Cerebellum (tissue), 4 donors: ENCODE measurements at places on chromosomes 5 and 9. TPM values are rescaled to one million over a fixed set of nuclear protein-coding genes. Genes with fewer than 3 reads are reported as not detected.
A peak's percentile ranks its signal among the peaks of the same experiment; 100 is the strongest.

IL9 gene
- not detected for total RNA-seq

PRLR gene
- total RNA-seq, result 5.2 TPM

DDX4 gene
- total RNA-seq, result 0.09 TPM

VDAC1 gene
- total RNA-seq, result 123 TPM

- no peak for DNase-seq
Observed at GRCh38 chr5:144100702-144101101, 69.8 kb downstream of the YIPF5 start.

GRCh38 chr9:93896496-93897033 is 58.6 kb downstream of the BARX1 start:
- DNase-seq, result no peak

- no peak for DNase-seq
Observed at GRCh38 chr5:90022711-90023053, 386.9 kb downstream of the CETN3 start.

WNT8A gene
- not detected for total RNA-seq

FAM221B gene
- not detected for total RNA-seq

GRCh38 chr5:62762503-62762902 is 183.9 kb downstream of the LRRC70 start:
- DNase-seq, result no peak

DNA sequence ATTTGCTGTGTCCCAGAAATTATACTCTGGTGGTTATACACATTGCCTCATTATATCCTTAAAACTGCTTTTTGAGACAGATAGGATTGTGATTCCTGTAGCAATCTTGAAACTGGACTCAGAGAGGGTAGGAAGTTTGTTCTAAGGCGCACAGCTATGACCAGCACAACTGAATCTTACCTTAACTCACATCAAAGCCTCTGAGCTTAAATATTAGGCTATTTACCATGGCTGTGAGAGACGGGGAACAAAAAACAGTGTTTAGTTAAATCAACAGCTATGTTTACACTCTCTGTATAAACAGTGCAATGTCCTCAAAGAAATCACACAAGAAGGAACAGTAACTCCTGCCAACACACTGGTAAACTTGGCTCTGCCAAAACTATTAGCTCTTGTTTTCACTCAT is 50.9 kb upstream of the TUT7 start:
- no peak for DNase-seq

DNA sequence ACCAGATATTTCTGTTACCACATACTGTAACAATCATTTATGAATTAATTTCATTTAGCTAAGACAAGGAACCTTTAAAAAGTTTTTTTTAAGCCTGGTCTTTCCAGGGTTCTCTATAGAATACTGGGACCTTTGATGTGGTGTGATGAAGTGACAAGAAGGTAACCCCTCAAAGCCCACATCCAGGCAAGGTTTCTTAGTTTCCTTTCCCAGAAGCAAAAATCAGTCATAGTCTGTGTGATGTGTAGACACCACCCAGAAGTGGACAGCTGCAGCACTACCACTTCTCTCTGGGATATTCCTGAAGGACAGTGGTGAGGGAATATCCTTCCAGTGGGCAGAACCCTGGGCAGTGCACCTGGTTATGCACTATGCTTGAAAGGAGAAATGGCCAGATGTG is 115.6 kb downstream of the TTC39B start:
- DNase-seq, result no peak

LCN9 gene
- total RNA-seq, result not detected

DNA sequence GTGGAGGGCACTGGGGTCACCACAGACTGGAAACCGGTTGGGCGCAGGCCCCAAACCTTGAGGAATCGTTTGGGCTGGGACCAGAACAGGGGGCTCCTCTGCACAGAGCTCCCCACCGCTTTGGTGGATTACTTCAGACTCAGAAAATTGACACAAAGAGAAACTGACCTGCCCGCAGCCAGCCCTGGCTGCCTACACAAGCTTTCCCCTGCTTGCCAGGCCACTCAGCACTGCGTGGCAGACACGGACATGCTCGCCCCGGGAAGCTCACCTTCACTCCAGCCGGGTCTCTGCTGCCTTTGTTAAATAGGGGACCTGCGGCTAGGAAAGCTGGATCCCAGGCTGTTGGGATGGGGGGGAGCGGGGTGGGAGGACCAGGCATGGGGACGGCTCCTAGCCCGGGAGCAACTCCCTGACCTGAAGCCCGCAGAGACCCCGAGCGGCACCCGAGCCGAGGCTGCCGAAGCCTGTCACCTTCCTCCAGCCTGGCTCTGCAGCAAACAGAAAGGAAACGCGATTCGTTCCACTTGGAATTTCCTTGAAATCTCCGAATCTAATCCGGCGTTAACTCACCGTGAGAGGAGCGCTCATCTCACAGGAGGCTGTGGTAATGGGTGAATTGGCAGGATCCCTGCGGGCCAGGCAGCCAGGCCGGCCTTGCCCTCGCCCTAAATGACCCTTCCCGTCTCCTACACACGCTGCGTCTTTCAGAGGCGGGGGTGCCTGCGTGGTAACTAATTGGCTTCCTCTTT is 8.8 kb downstream of the PAX5 start:
- no peak for DNase-seq

DNA sequence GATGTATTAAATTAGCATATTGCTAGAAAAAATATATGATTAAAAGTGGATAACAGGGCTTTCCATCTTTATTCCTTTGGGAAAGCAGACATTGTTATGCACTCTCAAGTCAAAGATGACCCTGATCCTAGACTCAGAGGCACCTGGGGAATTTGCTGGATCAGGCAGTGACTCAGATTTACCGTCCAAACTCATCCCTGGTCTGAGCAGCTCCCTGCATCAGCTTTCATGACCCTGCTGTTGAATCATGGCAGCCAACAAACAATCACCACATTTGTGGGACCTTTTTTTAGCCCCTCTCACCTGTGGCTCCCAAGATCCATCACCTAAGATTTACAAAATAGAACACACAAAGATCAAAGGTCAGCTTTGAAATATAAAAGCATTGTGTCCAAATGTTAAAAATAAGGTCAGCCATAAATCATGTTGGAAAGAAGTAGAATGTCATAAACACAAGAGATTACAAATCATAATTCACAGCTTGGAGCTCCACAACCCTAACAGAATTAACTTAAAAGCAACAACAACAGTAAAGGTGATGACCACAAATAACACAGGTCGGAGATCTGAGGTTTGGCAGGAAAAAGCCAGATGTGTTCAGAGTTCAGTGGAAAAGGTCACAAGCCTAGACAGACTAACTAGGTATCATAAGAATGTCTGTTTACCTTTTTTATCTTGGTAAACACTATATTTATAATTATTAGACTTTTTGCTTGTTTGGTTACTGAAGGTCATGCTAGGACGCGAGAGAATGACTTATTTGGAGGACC is 55.5 kb downstream of the ZFAND5 start:
- DNase-seq, result no peak

DNA sequence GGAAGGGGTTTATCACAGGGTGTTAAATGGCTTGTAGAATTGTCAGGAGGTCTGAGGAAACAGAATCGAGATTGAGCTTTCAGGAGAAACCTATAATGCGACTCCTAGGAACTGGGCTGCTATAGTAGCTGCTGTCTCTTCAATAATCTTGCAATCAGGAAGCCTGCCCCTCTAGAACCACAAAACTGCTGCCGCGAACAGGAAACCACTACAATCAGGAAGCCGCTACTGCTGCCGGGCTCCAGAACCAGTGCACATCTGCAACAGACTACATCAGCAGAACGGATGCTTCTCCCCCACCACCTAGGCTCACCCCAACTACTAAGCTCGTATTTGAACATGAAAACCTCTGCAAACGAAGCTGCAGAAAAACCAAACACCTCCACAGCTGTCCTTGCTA is 31.6 kb downstream of the TNFSF8 start:
- DNase-seq, result no peak

DNA sequence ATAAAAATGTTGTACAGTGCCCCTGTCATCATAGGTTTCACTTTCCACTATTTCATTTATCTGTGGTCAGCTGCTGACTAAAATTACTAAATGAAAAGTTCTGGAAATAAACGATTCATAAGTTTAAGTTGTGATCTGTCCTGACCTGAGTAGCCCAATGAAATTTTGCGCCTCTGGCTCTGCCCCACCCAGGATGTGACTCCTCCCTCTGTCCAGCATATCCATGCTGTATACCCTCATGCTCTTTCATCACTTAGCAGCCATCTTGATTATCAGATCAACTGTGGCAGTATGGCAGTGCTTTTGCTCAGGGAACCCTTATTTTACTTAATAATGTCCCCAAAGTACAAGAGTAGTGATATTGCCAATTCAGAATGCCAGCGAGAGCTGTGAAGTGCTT is 97.3 kb downstream of the STARD4 start:
- DNase-seq, result no peak

- DNase-seq, result peak; percentile 95
Observed at GRCh38 chr5:171308453-171309275, at the start of gene TLX3. TSS of gene TLX3 (plus strand) at chr5:171309248. CDS start at chr5:171309366, 118 bp downstream.

DNA sequence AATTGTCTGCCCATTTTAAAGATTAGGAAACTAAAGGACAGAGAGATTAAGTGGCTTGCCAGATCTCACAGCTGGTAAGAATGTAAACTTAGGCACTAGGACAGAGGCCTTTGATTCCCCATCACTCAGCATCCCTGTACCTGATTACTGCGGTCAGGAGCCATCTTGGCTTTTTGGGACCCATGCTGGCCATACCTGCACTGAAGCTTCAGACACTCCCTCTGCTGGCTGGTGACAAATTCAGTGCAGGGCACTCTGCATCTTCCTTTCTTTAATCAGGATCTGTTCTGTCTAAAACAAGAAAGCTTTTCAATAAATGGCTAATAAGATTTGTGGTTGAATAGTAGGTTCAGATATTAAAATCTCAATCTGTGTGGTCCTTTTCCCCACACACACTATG is 215.5 kb upstream of the RORB start:
- no peak for DNase-seq

DNA sequence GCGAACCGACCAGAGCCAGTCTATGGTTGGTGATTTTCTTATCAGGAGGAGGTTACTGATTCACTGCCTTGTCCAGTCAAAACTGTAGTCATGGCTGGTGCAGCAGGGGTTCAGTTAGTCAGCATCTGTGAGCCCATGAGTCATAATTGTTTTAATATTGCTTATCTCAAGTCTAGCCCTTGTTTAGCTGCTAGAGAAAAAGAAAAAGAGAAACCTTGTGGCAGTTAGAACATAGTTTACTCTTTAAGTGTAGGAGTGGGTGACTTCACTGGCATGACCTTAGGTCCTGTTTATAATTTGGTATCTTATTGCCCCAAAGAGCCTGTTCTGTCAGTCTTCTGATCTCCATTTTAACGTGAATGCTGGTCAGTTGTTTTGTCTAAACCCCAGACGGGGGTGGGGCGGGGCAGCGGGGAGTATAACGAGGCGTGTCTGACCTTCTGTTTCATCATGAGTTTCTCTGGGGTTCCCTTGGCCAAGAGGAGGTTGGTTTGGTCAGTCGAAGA is 76.9 kb upstream of the NFIL3 start:
- no peak for DNase-seq

DNA sequence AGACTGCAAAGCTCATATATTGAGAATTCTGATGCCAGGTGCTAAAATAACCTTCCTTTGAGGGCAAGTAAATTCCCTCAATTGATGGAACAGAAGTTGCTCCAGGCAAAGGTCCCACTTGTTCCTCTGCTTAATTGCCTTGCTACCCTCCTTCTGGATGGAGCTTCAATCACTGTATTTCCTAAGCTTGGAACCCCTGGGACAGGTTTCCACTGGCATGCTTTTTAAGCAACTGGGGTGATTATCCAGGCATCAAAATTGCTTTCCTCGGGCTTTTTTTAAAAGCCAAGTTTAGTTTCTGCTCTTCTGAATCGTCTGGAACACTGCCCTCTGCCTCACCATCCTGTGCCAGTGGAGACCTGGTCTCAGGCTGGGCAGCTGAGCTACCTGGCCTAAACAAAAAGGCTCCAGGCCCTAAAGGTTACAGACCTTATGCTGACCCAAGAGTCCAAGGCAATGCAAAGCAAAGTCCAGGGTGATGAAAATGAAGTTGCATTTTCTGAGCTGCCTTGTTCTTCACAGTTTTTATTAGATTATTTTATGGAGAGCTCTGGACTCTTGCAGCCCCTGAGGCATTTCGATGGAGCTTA is 167.9 kb upstream of the CD180 start:
- DNase-seq, result peak; percentile 27

EQTN gene
- 0.73 TPM for total RNA-seq

DNA sequence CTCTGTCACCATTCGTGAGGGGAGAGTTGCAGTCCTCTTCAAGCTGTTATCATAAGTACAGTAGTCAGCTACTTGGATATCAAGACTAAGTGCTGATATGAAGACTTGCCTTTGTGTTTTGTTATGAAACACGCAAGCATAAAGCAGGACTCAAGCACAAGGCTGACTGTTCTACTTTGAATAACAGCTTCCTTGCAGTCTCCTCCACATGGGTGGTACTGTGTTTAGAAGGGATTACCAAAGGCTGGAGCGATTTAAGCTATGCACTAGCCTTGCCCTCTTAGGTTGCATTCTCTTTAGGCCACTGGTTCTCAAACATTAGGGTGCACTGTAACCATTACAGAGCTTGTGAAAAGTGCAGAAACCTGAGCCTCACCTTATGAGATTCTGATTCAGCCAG is 41.4 kb downstream of the SLC25A51 start:
- DNase-seq, result no peak

MRPL22 gene
- total RNA-seq, result 24.2 TPM

IL3 gene
- not detected for total RNA-seq

DNA sequence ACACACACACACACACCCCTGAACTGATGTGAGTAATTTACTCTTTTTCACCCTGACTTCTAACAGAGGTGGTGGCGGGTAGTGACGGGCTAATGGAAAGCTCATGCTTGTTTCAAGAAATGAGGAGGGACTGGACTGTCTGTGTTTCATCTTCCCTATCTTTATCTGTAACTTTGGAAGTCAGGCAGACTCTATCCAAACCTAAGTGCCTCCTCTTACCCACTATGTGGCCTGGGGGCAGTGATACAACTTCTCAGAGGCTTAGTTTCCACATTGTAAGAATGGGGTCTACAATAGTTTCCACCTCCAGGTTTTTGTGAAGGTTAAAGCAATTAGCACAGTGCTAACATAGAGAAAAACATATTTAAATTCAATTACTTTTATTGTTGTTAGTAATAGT is 5.9 kb upstream of the TRPM3 start:
- no peak for DNase-seq

GRCh38 chr9:12640016-12640587 is 53.1 kb upstream of the TYRP1 start:
- no peak for DNase-seq

IPO11 gene
- 36.7 TPM for total RNA-seq

DNA sequence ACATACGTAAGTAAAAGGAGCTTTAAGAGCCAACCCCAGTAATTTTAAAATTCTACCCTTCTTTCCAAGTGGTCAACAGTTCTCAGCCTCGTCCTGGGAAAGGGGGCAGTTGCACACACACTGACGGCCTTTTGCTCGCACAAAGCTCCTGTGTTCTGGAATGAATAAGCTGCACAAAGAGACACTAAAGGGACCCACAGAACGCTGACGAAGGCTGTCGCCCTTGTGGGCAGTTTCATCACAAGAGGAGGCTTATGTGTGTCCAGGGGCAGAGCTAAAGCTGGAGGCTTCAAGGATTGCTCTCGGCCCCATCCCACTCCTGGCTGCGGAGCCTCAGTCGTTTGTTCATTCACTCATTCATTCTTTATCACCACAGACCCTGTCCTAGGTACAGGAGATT is 67.0 kb upstream of the NEK6 start:
- peak; percentile 19 for DNase-seq

PDE6A gene
- total RNA-seq, result not detected

SLC6A18 gene
- total RNA-seq, result not detected

ADRA1B gene
- total RNA-seq, result 0.54 TPM

GRCh38 chr5:149489605-149490037 is 61.6 kb downstream of the CSNK1A1 start:
- DNase-seq, result no peak

GRCh38 chr9:97910357-97910756 is 11.9 kb downstream of the TRMO start:
- no peak for DNase-seq
